ENCODE measurements at places on chromosomes 1 and 21. TPM values are rescaled to one million over a fixed set of nuclear protein-coding genes. Genes with fewer than 3 reads are reported as not detected.

Gene CD52
- total RNA-seq, result 4.1 TPM

Gene FGR
- not detected for total RNA-seq

DNA sequence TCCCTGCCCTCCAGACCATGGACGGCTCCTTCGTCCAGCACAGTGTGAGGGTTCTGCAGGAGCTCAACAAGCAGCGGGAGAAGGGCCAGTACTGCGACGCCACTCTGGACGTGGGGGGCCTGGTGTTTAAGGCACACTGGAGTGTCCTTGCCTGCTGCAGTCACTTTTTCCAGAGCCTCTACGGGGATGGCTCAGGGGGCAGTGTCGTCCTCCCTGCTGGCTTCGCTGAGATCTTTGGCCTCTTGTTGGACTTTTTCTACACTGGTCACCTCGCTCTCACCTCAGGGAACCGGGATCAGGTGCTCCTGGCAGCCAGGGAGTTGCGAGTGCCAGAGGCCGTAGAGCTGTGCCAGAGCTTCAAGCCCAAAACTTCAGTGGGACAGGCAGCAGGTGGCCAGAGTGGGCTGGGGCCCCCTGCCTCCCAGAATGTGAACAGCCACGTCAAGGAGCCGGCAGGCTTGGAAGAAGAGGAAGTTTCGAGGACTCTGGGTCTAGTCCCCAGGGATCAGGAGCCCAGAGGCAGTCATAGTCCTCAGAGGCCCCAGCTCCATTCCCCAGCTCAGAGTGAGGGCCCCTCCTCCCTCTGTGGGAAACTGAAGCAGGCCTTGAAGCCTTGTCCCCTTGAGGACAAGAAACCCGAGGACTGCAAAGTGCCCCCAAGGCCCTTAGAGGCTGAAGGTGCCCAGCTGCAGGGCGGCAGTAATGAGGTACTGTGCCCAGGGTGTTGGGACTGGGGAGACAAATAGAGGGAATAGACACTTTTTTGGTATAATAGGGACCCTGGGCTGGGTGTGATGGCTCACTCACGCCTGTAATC lies 1.0 kb downstream of the ZBTB48 start:
- no peaks in the 10 kb centered on the region for H3K27me3 ChIP-seq
- H3K4me1 ChIP-seq, result no peaks in the 10 kb centered on the region
- H3K4me3 ChIP-seq, result peak overlapping the region; percentile 92
- no peaks in the 10 kb centered on the region for H3K36me3 ChIP-seq
- H3K27ac ChIP-seq, result no peak overlapping the region
- DNase-seq, result no peak

- peaks cover 2% of the 10 kb centered on the region for H3K4me1 ChIP-seq
- no peaks in the 10 kb centered on the region for H3K36me3 ChIP-seq
- no peaks in the 10 kb centered on the region for H3K27me3 ChIP-seq
- no peak overlapping the region for H3K27ac ChIP-seq
Observed at GRCh38 chr1:158124034-158124433, 56.7 kb upstream of the CD1D start.

Gene SUSD4
- 4.2 TPM for total RNA-seq

Gene TCHHL1
- total RNA-seq, result not detected

- H3K4me3 ChIP-seq, result peak within 1 kb of the TSS; percentile 71
- no peak within 1 kb of the TSS for H3K27ac ChIP-seq
- no peaks in the 10 kb centered on the region for H3K36me3 ChIP-seq
- peaks cover 6% of the 10 kb centered on the region for H3K27me3 ChIP-seq
- no peak for DNase-seq
- no peaks in the 10 kb centered on the region for H3K4me1 ChIP-seq
Observed at GRCh38 chr21:36156815-36157670, at the start of gene DOP1B. DOP1B (plus strand) TSS chr21:36156824; CDS start chr21:36164734, 7,910 bp downstream.

DNA sequence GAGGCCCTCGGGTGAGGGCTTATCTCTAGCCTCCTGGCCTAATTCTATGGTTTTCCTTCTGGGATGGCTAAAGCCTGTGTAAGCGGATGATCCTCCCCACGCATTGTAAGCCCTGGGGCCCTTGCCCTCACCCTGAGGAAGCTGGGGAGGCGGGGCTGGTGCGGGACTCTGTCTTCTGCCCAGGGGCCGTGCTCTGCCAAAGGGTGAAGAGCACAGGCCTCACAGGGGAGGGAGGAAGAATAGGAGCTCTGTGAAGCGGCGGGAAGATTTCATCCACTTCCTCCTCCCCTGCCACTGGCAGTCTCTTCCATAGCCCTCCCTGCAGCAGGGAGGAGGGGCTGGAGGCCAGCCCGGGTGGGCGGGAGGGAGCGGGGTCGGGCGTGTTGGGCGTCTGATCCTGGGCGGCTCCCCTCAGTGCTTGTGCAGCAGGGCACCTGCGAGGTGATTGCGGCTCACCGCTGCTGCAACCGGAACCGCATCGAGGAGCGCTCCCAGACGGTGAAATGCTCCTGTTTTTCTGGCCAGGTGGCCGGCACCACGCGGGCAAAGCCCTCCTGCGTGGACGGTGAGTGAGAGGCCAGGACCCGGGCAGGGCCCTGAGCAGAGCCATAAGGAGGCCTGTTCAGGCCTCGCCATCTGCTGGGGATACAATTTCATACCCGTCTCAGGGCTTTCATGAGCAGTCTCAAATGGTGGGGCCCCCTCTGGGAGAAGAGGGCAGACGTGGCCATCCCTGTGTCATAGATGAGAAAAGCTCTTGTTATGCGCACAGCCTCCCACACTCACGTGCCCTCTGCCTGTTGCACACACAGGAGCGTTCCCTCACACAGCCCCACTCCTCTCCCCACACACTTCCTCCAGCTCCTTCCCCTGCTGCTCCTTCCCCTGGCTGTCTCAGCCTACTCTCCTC lies 7.7 kb upstream of the PPM1J start:
- H3K4me3 ChIP-seq, result peak overlapping the region; percentile 74
- H3K4me1 ChIP-seq, result peaks cover 4% of the 10 kb centered on the region
- no peaks in the 10 kb centered on the region for H3K27me3 ChIP-seq
- DNase-seq, result peak; percentile 73

Gene NAV1
- 21.6 TPM for total RNA-seq

Measured in H9 (cell line).